ENCODE measurements at places on chromosomes 11 and 22.

- DNase-seq = peak; percentile 52
Measured at GRCh38 chr11:31487848-31488247, 21.6 kb downstream of the IMMP1L start.

- DNase-seq = no peak
Measured at GRCh38 chr11:60982184-60982583, 10.7 kb downstream of the CD6 start.

DNA sequence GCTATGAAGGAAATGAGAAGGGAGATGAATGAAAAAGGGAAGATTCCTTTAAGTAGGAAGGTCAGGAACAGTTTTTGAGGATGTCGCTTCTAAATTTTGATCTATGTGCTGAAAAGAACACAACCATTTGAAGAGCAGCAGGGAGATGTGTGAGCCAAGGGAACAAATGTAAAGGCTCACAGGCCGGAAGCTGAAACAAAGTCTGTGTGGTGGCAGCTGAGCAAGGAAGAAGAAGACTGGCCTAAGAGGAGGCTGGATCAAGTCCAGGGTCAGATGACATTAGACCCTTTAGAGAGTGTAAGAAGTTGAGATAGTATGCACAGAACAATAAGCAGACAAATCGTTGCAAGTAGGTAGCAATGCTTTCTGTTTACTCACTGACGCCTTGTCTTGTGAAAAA lies 1631.4 kb upstream of the TENM4 start:
- no peak for DNase-seq

DNA sequence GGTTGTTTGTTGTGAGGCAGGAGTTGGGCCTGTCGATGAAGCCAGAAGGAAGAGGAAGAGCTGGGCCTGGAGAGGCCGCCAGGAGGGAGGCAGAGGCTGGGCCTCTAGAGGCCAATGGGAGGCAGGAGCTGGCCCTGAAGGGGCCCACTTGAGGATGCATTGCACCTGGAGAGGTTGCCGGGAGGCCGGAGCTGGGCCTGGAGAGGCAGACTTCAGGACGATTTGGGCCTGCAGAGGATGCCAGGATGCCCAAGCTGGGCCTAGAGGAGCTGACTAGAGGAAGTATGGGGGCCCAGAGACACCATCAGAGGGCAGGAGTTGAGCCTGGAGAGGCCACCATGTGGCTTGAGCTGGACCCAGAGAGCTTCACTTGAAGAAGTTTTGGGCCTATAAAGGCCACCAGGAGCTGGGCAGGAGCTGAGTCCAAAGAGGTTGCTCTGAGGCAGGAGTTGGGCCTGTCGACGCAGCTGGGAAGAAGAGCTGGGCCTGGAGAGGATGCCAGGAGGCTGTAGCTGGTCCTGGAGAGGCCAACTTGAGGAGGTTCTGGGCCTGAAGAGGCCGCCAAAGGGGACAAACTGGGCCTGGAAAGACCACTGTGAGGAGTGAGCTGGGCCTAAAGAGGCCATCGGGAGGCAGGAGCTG lies 39.0 kb downstream of the OR4C45 start:
- no peak for DNase-seq

DNA sequence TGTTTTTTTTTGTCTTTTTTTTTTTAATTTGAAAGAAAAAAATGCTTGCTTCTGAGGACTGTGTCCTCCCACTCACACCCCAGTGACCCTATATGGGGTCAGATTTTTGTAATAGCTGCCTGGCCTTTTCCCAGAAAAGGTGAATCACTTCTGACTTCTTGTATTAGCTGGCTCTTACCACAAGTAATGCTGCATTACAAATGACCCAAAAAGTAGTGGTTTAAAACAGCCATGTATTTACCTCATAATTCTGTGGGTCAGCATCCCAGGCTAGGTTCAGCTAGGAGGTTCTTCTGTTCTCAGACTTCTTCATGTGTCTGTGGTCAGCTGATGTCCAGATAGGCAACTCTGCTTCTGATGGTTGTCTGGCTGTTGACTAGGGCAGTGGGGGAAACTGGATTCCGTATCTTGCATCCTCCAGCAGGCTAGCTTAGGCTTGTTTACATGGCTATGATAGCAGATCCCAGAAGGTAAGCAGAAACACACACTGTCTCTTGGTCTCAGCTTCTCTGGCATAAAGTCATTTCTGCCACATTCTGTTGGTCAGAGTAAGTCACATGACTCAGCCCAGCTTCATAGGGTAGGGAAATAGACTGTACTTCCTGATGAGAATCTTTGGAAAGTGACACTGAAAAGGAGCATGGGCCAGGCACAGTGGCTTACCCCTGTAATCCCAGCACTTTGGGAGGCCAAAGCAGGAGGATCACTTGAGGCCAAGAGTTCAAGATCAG lies 19.5 kb downstream of the LHFPL7 start:
- DNase-seq = peak; percentile 76

DNA sequence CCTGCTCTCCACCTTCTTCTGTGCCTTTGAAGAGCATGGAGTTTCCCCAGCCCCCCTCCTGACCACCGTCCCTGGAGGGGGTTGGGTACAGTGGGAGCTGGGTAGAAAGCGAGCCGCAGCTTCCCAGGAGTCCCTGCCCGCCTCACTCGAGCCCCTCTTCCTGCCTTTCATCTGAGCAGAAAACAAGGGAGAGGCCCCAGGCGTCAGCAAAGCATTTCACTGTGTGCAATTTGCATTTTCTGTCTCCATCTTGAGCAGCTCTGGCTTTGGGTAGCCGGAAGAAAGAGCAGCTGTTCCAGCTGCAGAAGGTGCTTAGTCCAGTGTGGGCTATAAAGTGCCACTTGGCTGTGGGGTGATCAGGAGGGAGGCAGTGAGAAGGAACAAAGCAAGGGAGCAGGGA lies 229.7 kb downstream of the CEP164 start:
- no peak for DNase-seq

DNA sequence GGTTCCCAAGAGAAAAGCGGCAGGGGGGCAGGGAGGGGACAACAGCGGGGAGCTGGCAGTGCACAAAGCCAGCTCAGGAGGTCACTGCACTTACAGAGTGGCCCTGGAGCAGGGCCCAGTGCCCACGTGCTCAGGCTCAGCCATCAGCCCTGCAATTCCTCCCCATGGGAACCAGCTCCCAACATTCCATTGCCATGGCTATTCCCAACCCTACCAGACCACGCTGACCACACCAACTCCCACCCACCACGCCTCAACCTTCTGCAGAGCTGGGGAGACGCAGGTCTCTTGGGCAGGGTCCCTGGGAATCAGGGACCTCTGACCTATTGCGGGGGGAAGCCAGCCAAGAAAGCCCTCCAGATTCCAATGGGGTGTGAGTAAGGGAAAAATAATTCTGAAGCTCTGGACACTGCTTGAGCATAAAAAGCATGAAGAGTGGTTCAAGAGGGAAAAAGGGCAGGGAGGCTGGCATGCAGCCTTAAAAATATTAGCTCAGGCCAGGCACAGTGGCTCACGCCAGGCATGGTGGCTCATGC lies 38.3 kb upstream of the TFIP11 start:
- no peak for DNase-seq

- DNase-seq = no peak
Measured at GRCh38 chr11:47130543-47130942, 46.1 kb downstream of the ARFGAP2 start.

DNA sequence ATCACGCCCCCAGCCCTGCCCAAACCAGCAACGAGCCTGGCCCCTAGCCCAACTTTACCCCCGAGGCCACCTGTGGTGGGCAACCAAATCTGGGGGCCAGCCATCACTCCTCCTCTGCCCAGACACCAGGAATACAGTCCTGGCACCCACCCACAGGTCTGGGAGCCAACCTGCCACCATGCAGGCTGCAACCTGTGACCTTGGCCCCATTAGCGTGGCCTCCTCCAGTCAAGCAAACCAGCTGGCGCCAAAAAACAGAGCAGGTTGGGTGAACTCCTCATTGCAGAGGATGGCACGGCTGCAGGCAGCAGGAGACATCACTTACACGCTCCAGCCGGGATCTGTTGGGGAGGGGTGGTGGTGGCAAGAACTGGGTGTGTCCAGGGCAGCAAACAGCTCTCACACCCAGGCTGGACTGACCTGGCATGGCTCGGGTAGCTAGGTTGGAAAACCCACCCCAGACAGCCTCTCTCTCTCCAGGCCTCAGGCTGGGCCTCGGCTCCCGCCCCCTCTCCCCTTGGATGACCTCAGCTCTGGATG lies 65.5 kb upstream of the TCF20 start:
- DNase-seq = no peak

- no peak for DNase-seq
Measured at GRCh38 chr11:10645212-10645795, 48.3 kb downstream of the IRAG1 start.

GRCh38 chr22:23894710-23895598 lies 771 bp downstream of the MIF start:
- peak; percentile 88 for DNase-seq

DNA sequence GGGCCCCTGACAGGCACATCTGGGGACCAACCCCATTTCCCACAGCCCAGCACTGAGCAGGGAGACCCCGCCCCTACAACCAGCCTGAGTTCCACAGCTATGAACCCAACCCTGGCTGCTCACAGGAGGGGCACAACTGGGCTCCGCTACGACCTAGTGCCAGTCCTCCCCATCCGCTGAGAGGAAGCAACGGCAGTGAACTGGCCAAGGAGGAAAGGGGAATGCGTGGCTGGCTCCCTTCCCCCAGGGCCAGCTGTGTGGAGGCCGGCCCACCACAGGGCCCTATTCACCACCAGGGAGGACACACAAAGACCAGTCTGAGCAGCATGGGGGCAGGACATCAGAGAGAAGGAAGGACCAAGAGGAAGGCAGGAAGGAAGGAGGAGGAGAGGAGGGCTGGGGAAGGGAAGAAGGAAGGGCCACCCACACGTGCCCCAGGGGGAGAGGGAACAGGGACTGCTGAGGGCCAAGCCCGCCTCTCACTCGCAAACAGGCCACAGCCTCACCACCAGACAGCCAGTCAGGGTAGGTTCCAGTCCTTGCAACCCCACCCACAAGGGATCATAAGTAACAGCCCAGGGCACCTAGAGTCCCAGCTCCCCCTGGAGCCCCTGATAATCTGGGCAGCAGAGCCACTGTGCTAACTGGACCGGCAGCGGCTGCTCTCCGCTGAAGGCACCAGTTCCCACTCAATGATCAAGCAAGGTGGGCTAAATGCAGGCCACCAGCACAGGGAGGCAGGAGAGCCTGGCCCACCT lies 8.5 kb upstream of the GAL3ST1 start:
- no peak for DNase-seq

DNA sequence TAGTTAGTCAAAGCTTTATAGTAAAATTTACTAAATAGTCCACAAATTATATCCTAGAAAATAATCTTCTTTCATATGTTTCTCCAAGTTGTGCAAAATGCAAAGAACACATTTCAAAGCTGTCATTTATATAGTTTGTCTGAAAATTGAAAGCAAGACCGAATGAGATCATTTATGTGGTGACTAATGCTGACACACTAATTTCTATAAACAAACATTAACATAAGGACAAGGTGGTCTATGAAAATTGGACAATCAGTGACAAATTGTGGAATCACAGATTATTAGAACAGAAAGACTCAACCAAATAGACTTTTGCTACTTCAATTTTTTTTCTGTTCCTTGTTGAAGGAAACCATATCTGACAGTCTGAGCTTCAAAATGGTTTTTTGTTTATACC lies 1056.1 kb downstream of the LRRC4C start:
- peak; percentile 6 for DNase-seq

- DNase-seq = peak; percentile 63
Measured at GRCh38 chr11:88484873-88485621, 147.5 kb upstream of the CTSC start.

DNA sequence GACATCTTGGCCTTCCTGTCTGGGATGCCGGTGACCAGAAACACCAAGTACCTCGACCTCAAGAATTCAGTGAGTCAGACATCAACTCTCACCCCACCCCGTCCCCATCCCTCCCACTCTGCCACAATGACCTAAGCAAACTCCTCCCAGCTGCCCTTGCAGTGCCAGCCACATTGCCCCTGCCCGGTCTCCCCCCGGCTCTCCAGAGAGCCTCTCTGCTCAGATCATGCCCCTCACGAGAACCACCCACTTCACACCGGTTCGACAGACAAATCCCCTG lies 23.6 kb upstream of the MYRF start:
- peak; percentile 69 for DNase-seq
